ENCODE measurements at places on chromosomes 2 and 18. TPM values are rescaled to one million over a fixed set of nuclear protein-coding genes. Genes with fewer than 3 reads are reported as not detected.

The CENPA gene
- polyA plus RNA-seq = 12.8 TPM

The AQP12A gene
- polyA plus RNA-seq = not detected

The TMEM127 gene
- 36.1 TPM for polyA plus RNA-seq

DNA sequence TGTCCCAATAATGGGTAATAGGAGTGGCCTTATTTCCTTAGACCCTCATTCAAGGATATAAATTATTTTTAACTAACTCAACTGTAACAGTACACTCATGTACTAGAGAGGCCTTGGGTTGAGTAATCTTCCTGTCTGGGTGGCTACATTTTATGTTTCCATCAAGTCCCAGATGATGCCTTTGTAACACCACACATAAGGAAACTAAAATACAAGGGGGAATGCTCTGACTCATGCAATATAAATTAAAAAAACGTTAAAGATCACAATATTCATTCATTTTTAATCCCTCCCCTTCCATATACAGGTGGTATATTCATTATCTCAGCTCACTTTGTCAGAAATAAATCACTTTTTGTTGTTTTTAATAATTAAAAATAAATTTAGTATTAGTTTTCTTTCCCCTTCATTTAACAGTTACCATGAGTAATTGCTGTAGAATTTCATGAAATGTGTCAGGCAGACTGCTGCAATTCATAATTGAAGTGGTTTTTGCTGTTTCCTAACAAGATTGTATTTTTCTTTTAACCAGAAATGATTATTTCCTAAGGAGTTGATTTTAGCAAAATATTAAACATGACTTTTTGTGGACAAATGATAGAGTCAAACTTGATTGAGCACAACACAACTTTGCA lies 1403.6 kb downstream of the SUCLG1 start:
- no peak for DNase-seq

- DNase-seq = no peak
Measured at GRCh38 chr2:121074293-121074932, 210.6 kb downstream of the TFCP2L1 start.

DNA sequence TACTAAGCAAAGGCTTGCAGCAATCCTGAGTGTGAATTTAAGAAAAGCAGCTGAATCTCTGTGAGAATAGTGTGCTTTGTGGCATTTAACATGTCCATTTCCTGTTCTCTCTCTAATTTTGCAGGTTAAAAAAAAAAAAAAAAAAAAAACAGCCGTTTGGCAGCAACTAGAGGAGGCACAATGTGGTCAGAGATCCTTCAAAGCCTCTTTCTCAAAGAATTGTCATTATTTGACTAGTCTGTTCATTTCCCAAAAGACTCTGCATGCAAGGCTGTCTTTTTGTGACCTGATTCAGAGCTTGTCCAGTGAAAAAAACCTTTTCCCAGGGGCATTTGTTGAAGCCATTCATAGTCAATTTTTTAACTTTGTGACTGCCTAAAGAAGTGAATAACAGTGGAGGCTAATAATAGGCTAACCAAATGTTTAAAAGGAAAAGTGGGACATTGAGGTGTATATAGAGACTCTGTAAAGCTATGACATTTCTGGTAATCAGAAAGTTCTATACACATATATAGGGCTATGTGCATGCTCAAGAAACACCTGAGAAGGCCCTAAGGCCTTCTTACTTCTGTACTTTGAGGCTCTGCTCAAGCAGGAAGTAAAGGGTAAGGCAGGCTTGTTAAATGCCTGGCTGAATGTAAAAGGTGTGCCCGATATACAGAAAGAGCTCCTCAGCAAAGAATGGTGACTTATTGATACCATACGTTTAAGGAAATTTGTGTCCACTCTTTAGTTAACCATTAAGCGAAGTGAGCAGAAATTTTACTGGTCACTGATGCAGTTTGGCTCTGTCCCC lies 289.6 kb upstream of the RAB6C start:
- DNase-seq = no peak
